ENCODE measurements at places on chromosomes 7 and 10. TPM values are rescaled to one million over a fixed set of nuclear protein-coding genes. Genes with fewer than 3 reads are reported as not detected.

THSD7A gene
- under 0.01 TPM for total RNA-seq

OR6V1 gene
- total RNA-seq, result not detected

HTR5A gene
- not detected for total RNA-seq

PTPN20 gene
- total RNA-seq, result 0.98 TPM

DYDC1 gene
- total RNA-seq, result not detected

PAX4 gene
- not detected for total RNA-seq

SPDYE16 gene
- not detected for total RNA-seq

CCL24 gene
- total RNA-seq, result not detected

CTAGE6 gene
- 0.59 TPM for total RNA-seq

GHRHR gene
- not detected for total RNA-seq

BMPR1A gene
- 37.8 TPM for total RNA-seq
